ENCODE measurements at places on chromosomes 1 and 21.

DNA sequence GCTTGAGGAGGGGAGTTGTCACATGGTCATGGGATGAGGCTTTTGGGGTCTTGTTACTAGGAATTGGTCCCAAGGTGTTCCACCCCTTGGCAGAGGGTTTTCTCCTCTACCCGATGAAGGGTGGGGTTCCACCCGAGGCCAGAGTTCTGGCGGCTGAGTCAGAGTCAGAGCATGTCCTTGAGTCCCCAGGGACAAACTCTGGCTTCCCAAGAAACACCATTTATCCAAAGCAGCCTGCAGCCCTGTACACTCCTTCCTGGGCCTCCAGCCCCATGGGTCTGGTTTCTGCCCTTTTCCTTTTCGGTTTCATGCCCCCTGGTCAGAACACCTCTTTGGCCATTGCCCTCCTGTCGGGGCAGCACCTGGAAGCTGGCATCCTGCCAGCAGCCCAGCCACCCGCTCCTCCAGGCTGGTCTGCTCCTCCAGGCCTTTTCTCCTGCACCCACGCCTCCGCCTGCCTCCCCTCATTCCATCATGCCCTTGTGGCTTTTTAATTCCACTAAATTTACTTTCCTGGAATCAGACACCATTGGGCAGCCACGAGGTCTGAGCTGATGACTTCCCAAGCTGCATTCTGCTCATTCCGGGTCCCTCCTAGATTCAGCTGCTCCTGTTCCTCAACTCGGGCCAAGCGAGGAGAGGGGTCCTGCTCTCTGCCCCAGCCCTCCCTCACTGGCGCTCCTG lies 301.7 kb upstream of the VAMP3 start:
- no peak for DNase-seq

DNA sequence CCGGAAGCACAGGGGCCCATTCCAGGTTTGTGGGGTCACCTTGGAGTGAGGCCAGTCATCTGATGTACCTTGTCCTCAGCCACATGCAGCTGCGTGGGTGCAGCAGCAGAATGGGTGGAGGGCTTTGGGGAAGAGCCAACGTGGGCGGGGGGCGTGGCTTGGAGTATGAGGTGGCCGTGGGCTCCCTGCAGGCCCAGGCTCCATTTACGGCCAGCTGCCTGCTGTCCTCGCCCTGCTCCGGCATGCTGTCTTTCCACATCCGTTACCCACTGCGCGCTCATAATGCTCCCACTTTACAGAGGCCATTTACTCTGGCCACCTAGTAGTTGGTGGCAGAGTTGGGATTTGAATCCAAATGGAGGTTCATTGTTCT lies 27.8 kb upstream of the TINAGL1 start:
- DNase-seq: no peak

GRCh38 chr1:206455666-206456344 lies 14.5 kb upstream of the IKBKE start:
- no peak for DNase-seq

DNA sequence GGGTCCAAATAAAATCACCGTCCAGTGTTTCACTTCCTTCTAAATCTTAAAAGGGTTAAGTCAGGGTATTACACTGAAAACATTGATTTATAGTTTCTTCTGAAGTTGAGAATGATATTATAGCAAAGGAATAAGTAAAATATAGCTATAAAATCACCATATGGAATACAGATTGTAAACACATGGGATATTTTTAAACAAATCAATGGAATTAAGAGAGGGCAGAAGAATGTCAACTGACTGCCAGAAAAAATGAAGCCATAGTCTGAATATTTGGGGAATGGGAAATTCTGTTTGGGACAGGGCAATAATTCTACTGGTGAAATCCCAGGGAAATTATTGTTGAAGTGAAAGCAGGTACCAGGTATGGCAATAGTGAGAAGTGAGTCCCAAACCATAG lies 664.6 kb downstream of the NCAM2 start:
- DNase-seq: no peak

- no peak for DNase-seq
These were observed 77.5 kb downstream of the PLPP3 start for GRCh38 chr1:56501888-56502287.

DNA sequence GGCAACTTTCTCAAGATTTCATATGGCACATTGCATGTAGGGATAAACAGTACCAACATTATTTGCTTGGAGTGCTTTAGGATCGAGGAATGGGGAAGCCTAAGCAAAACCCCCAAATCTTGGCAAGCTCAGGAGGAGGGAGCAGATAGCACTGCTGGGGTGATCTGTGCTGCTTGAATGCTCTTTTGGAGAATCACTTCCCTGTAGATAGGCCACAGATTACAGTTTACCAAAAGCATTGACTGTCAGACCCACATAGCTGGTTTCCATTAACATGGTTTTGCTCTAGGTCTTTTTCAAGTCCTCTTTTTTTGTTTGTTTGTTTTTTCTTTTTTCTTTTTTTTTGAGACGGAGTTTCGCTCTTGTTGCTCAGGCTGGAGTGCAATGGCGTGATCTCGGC lies 36.8 kb downstream of the OR13G1 start:
- DNase-seq: no peak

DNA sequence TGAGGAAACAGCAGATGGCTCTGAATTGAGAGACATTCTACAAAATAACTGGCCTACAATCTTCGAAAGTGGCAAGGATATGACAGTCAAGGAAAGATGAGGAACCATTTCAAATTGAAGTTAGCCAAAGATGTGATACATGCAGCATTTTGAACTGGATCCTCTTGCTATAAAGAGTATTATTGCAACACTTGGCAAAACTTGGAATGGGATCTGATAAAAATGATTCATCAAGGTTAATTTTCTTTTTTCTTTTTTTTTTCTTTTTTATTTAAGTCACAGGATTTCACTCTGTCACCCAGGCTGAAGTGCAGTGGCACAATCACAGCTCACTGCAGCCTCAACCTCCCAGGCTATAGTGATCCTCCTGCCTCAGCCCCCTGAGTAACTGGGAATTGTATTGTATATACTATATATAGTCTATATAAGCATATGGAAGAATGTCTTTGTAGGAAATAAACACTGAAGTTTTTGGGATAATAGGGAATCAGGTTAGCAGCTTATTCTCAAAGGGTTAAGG lies 49.8 kb upstream of the GJA8 start:
- DNase-seq: no peak

- DNase-seq: no peak
These were observed 10.4 kb downstream of the CLEC20A start for GRCh38 chr1:178486100-178487069.

- DNase-seq: no peak
These were observed 17.4 kb downstream of the FAM163A start for GRCh38 chr1:179760521-179760920.

DNA sequence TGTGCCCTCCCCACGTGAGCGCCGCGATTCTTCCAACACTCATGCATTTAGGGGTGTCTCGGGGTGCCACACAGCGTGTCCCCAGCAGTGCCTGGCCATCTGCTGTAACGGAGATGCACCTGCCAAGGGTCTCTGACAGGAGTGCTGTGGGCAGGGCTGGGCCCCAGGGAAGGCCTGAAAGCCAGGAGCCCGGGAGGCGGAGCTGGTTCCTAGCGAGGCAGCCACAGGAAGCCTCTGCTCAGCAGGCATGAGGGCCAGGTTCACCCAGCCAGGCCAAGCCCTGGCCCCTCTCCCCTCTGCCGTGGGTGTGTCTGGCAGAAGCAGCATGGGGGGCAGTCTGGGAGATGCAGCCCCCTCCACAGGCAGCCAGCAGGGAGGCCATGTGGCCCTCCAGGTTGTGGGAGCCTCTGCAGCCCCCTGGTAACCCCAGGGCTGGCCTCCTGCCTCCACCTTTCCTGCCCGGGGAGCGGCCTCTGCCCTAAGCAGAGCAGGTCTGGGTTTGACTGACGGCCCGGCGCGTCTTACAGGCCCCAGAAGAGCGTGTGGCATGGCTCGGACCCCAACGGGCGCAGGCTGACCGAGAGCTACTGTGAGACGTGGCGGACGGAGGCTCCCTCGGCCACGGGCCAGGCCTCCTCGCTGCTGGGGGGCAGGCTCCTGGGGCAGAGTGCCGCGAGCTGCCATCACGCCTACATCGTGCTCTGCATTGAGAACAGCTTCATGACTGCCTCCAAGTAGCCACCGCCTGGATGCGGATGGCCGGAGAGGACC lies 30.4 kb downstream of the SLC19A1 start:
- no peak for DNase-seq

DNA sequence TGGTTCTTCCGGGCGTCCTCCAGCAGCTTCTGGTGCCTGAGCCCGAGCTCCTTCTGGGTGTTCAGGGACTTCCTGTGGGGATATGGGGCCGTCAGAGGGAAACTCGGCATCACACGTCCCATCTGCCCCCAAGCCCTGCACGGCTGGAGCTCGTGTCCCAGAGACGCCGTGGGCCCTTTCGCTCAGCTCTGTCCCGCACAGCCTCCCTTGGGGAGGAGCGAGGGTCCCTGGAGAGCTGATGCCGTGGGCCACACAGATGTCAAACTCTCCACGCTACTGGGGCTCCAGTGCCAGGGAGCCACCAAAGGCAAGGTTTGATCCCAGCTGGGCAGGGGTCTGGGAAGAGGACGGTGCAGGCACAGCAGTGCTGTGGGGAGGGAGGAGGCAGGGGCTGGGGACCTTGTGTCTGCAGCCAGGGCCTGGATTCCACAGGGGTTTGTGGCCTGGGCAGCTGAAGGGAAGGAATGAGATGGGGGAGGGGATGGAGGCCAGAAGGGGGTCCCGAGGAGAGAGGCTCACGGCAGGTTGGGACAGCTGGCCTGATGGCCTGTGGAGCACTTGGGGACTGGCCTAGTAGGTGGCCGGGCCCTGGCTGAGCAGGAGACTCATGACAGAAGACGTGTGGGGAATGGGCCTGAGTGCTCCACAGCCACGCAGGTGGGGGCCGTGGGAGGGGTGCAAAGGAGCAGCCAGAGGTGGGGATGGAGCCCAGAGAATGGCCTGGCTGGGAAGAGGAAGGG lies 30.4 kb downstream of the CFAP74 start:
- DNase-seq: no peak

- DNase-seq: no peak
These were observed 20.6 kb upstream of the MAGI3 start for GRCh38 chr1:113369699-113370098.

- DNase-seq: no peak
These were observed 67.2 kb upstream of the BARHL2 start for GRCh38 chr1:90784186-90784847.

GRCh38 chr21:25850126-25850842 lies 115.5 kb downstream of the GABPA start:
- no peak for DNase-seq

- DNase-seq: no peak
These were observed 4.5 kb upstream of the NPHP4 start for GRCh38 chr1:5996641-5997270.

GRCh38 chr1:6434186-6434585 lies 9.6 kb downstream of the ESPN start:
- no peak for DNase-seq

DNA sequence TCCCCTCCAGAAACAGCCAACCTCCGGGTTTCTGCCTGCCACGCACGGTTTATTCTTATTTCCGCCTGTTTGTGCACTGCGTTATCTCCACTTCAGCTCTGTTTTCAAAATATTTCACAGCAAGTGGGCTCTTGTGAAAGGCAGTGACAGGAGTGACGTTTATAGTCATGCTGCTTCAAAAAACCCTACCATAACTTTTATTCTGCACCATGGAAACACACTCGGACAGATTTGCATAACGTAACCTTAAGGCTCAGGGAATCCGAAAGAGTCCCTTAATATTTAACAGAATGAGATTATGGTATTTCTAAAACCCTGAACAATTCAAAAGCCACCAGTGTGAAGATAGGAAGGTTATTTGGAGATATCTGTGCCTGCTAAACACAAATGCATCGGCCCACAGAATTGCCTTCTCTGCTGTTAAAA lies 782 bp upstream of the SDE2 start:
- DNase-seq: no peak

- DNase-seq: no peak
These were observed 103.2 kb upstream of the APP start for GRCh38 chr21:26273686-26274313.

DNA sequence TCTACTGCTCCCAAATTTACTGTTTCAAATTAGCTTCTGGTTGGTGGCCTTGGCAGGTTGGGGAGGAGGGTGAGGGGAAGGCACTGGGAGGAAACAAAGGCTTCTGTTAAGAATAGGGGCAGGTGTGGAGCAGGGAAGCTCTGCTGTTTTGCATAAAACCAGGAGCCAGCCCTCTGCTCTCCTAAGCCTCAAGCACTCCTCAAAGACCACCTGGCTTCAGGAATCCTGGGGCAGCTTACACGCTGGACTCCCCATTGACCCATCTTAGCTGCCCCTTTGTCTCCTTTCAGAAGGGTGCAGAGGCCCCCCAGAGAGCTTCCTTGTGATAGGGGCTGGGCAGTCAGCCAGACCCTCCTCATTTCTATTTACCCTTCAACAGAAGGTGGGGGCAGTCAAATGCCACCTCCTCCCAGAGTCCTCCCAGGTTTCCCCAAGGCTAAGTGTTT lies 11.5 kb upstream of the DHRS3 start:
- no peak for DNase-seq

- no peak for DNase-seq
These were observed 51.1 kb upstream of the H6PD start for GRCh38 chr1:9183441-9183840.

- no peak for DNase-seq
These were observed 216.0 kb downstream of the SMYD3 start for GRCh38 chr1:246291127-246291526.

DNA sequence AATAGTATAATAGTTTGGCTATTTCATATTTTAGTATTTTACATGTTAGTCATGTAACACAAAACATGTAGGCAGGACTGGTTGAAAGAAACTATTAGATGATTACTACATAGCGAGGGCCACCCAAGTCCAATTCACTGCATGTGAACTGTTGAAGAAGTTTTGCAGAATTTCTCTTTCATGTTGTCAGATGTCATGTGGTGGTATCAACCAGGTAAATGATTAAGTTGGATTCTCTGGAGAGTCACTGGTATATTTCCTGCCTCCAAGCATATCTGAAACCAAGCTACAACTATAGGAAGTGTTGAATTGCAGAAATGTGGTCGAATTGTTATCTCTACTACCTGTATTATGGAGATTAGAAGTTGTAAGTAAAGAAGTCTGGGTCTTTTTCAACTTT lies 137.8 kb upstream of the DPYD start:
- DNase-seq: no peak

- DNase-seq: no peak
These were observed 46.1 kb downstream of the RNF2 start for GRCh38 chr1:185091480-185091879.
